ENCODE measurements at places on chromosomes 3 and 15. TPM values are rescaled to one million over a fixed set of nuclear protein-coding genes. Genes with fewer than 3 reads are reported as not detected.

MEX3B gene
- total RNA-seq, result 1.5 TPM

ARHGEF26 gene
- 23.6 TPM for total RNA-seq

CSK gene
- total RNA-seq, result 31.7 TPM

WDR49 gene
- not detected for total RNA-seq

REC114 gene
- not detected for total RNA-seq

BRK1 gene
- total RNA-seq, result 43.5 TPM

TGM4 gene
- total RNA-seq, result not detected

THSD4 gene
- 10.1 TPM for total RNA-seq

EXD1 gene
- total RNA-seq, result not detected

EAF2 gene
- total RNA-seq, result 1.9 TPM

All from right lobe of liver (tissue), 6 donors.